ENCODE measurements at places on chromosomes 2 and 18. TPM values are rescaled to one million over a fixed set of nuclear protein-coding genes. Genes with fewer than 3 reads are reported as not detected.

- no peak for DNase-seq
These were observed 1723.7 kb downstream of the SUCLG1 start for GRCh38 chr2:82735336-82735735.

LYPD6 gene
- 8.5 TPM for total RNA-seq

TMEM169 gene
- total RNA-seq, result 0.40 TPM

DNA sequence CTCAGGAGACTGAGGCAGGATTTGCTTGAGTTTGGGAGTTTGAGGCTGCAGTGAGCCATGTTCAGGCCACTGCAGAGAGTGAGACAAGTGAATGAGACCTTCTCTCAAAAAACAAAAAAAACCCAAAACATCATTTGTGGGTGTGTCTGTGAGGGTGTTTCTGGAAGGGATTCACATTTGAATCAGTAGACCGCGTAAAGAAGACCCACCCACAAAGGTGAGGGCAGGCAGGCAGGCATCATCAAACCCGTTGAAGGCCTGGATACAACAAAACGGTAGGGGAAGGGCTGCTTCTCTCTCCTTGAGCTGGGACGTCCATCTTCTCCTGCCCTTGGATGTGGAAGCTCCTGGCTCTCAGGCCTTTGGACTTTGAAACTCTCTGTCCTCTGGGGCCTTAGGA is 25.4 kb downstream of the CDKL4 start:
- DNase-seq, result no peak

GRCh38 chr18:70659036-70659925 is 370.4 kb downstream of the SOCS6 start:
- peak; percentile 59 for DNase-seq

GRCh38 chr2:38192046-38192445 is 116.1 kb upstream of the CYP1B1 start:
- DNase-seq, result no peak

- no peak for DNase-seq
These were observed 1.9 kb downstream of the GALNT5 start for GRCh38 chr2:157259386-157259785.

AGAP1 gene
- total RNA-seq, result 9.3 TPM

KLHL41 gene
- 0.51 TPM for total RNA-seq

TRIB2 gene
- 17.4 TPM for total RNA-seq

- DNase-seq, result no peak
These were observed 235.6 kb upstream of the ZNF521 start for GRCh38 chr18:25587545-25587944.

C2orf78 gene
- not detected for total RNA-seq

- DNase-seq, result no peak
These were observed 113.6 kb downstream of the METTL8 start for GRCh38 chr2:171320208-171320621.

PLEK gene
- total RNA-seq, result not detected

GRCh38 chr18:24600076-24600654 is 139.7 kb downstream of the HRH4 start:
- peak; percentile 30 for DNase-seq

MARCHF4 gene
- total RNA-seq, result 4.1 TPM

LYG2 gene
- total RNA-seq, result not detected

CTIF gene
- 3.6 TPM for total RNA-seq

GRCh38 chr18:76687304-76687962 is 134.9 kb upstream of the ZNF236 start:
- peak; percentile 54 for DNase-seq

- no peak for DNase-seq
These were observed 250.5 kb downstream of the GLI2 start for GRCh38 chr2:120985997-120986651.

- peak; percentile 19 for DNase-seq
These were observed 679 bp downstream of the CLK1 start for GRCh38 chr2:200863782-200864175.

GRCh38 chr2:9308186-9308955 is 101.8 kb downstream of the ASAP2 start:
- peak; percentile 69 for DNase-seq

GRCh38 chr2:59529726-59530125 is 1023.7 kb downstream of the BCL11A start:
- DNase-seq, result no peak

- no peak for DNase-seq
These were observed 51.0 kb downstream of the KCNG2 start for GRCh38 chr18:79848579-79849327.

HOXD13 gene
- total RNA-seq, result 20.7 TPM

CACNB4 gene
- 0.12 TPM for total RNA-seq

CCDC74B gene
- 33.7 TPM for total RNA-seq

COL4A4 gene
- under 0.01 TPM for total RNA-seq

CROCC2 gene
- total RNA-seq, result not detected

AGXT gene
- total RNA-seq, result not detected

GRCh38 chr18:76465630-76466409 is 29.2 kb downstream of the ZNF516 start:
- DNase-seq, result no peak

DNA sequence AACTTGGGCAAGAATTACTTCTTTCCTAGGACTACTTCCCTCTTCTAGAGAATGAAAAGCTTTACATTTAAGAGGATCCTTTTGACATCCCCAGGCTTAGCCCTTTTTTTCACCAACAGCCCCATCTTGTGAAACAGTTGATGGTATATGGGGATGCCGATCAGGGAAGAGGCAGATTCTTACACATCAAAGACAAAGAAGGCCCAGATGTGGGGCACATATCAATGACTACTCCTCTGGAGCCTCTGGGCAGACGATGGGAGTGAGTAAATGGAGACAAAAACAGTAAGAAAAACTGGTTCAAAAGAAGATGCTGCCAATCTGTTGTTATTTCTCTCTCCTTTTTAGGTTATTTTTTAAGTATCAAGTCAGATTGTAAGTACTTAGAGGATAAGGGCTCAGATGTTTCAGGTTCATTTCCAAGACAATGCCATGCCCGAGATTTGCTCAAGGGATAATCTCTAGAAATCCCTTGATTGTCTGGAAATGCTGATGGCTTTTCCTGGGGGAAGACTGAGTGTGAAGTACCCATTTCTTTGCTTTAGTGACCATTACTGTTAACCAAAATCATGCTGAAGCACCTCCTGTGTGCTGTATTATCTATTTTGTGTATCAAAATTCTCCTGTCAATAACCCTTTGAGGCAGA is 117.5 kb downstream of the EPHA4 start:
- DNase-seq, result no peak

- DNase-seq, result no peak
These were observed 68.3 kb upstream of the IL1R1 start for GRCh38 chr2:102074152-102074783.

GRCh38 chr2:158204741-158205165 is 103.1 kb downstream of the UPP2 start:
- no peak for DNase-seq

- DNase-seq, result no peak
These were observed 10.9 kb downstream of the ALS2 start for GRCh38 chr2:201769666-201770373.

DNA sequence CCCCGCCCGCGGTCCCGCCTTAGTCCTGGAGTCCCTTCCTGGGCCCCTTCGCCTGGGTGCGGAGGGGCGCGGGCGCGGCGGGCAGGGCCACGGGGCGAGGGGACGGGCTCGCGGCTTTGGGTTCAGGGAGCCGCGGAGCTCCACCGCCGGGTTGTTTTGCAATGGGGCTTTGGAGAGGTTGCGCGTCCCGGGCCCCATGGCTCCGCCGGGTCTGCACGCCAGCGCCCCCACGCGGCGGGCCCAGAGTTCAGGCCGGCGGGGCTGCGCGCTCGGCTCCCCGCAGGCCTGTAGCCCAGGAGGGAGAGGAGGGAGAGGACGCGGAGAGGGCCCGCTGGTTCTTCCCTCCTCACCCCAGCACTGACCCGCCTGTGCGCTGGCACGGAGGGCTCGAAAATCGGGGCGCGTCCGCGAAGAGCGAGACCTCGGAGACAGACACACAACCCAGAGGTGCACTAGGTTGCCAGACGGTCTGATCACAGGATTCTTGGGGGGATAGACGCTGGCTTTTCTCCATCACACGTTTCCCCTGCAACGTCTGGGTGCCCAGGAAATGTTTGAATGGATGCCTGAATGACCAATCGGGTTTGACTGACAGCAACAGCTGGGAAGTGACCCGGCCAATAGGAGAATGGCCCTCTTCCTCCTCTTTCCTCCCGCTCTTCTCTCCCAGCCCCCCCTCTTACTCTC is 4.9 kb upstream of the SIX2 start:
- DNase-seq, result peak; percentile 88

DNA sequence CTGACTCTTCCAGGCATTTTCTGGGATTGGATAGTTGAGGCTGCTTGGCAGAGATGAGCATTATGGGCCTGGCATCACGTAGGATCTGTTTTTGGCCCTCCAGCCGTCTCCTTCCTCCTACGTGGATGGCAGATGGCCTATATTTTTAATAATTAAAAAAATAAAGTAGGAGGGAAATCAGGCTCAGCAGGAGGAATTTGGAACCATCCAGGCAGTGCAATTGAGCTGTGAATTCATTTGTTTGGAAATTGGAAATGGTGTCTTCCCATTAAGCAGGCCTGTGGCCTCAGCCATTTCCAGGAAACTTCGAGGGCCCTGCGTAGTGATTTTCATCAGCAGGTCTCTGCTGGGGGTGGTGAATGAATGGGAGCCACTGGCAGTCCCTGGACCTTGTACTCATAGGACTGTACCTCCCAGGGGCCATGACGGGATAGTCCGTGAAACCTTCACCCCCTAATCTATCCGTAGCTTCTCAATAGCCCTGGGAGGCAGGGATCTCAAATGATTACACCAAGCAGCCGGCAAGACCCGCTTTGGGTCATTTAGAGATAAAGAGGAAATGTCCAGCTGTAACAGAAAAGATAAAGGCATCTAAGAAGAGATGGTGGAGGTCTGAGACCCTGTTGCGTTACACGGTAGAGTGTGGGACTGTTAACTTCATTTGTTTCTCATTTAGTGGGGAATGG is 73.1 kb upstream of the TNP1 start:
- DNase-seq, result no peak

DNA sequence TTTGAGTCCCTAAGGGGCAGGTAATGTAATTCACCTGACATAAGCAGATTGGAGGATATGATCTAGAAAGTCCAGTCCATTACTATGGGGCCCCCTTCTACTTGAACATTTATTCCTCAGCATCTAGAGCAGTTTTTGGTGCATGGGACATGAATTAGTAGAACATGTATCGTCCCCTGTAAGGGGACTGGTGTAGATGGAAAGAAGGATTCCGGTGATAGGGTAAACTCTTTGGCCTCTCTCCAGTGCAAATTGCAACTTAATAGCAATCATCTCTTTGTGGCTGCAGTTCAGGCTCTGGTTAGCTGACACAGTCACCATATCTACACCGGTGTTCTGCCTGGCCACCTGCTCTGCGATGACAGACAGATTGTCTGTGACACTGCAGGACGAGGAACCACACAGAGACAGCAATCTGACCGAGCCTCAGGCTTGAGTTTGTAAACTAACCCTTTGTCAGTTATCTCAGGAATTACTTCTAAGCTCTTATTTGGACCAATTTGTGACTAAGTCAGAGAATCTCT is 6.4 kb upstream of the SLC8A1 start:
- DNase-seq, result no peak

DNA sequence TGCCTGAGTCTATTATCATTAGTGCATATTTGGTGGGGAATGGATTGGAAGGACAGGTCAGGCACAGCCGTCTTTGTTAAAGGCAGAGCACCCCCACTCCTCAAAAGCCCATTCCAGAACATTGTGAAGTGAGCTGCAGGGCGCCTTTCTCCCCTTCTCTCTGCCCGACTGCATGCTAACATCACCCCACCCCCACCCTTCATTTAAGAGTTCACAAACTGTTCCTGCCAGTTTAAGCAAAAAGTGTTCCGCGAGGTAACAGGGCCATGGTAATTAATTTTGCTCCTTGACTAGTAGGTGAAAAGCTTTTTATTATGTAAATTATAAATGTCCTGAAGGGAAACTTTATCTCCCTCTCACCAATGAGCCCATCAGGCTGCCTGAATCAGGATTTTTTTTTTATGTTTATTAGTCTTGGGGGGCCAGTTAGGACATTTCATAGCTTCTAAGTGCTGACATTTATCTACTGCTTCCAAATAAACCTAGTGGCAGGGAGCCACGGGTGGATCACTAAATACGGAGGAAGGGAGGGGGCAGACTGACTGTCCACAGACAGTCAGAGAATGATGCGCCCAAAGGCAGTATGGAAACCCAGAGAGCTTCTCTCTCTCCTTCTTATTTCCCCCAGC is 99.4 kb downstream of the FTCDNL1 start:
- no peak for DNase-seq

- no peak for DNase-seq
These were observed 1.5 kb downstream of the SPOPL start for GRCh38 chr2:138503087-138503442.

- no peak for DNase-seq
These were observed 37.3 kb downstream of the CYP1B1 start for GRCh38 chr2:38038682-38039081.

SERPINB12 gene
- total RNA-seq, result not detected

PTPN2 gene
- 48.9 TPM for total RNA-seq
